Left ventricle myocardium inferior (tissue), 1 donor: ENCODE measurements at places on chromosomes 2 and 18.

DNA sequence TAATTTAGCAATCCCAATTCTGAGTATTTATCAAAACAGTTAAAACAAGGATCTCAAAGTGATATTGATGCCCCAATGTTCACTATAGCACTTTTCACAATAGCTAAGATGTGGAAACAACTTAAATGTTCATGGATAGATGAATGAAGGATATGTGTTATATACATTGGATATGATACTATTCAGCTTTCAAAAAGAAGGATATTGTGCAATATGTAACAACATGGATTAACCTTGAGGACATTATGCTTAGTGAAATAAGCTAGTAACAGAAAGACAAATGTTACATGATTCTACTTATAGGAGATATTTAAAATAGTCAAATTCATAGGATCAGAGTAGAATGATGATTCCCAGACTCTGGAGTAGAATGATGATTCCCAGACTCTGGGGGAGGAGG, 78.0 kb downstream of the INSIG2 start:
- no peak for DNase-seq

GRCh38 chr2:156687715-156688114, 251.5 kb downstream of the GPD2 start:
- no peak for DNase-seq

DNA sequence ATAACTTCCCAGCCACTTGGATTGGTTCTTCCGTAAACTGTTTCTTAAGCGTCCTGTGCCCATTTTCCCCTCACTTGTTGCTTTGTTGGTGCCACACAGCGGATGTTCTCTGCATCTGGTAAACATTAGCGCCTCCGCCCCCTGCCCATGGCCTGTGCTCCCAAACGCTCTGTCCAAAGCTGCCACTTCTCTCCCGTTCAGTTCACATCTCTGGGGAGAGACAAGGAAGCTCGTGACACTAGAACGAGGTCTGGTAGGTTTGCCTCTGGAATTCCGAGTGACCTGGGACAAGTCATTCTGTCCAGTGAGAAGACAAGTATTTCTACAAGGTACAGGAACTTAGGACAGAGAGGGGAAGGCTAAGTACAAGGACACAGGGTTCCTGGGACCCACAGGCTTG, 9.4 kb downstream of the COPS9 start:
- DNase-seq, result no peak

GRCh38 chr2:43078781-43079755, 147.3 kb downstream of the ZFP36L2 start:
- no peak for DNase-seq

DNA sequence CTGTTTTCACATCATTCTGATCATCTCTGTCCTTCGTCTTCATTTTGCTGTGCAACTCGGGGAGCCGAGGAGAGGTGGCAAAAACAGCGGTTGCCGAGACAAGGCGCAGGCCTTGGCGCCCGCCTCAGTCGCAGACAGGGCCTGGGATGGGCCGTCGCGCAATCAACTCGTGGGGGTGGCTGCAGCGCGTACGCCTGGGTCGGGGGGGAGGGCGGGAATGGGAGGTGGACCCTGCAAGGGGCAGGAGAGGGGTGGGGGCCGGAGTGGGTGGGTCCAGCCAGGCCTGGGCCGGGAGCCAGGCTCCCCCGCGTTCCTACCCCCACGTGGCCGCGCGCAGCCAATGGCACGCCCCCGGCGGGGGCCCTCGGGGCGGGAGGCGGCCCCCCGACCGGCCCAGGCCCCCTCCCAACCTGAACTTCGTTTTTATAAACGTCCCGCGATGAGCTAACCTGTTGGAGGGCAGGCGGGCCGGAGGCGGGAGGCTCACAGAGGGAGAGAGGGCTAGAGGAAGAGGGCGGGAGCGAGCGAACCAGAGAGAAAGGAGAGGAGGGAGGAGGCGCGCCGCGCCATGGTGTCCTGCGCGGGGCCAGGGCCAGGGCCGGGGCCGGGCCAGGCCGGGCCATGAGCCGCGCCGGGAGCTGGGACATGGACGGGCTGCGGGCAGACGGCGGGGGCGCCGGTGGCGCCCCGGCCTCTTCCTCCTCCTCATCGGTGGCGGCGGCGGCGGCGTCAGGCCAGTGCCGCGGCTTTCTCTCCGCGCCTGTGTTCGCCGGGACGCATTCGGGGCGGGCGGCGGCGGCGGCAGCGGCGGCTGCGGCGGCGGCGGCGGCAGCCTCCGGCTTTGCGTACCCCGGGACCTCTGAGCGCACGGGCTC, at the start of gene HOXD13:
TSS of gene HOXD13 (plus strand) at position 452 of the 875 bp plus-strand sequence. CDS start at position 622, 170 bp downstream.
- no peak for DNase-seq

GRCh38 chr2:239942871-239943311, 82.3 kb downstream of the NDUFA10 start:
- peak; percentile 1 for DNase-seq

- no peak for DNase-seq
Observed at GRCh38 chr2:194203898-194204297, 1453.1 kb upstream of the SLC39A10 start.

- DNase-seq, result no peak
Observed at GRCh38 chr2:15999596-16000469, 59.5 kb downstream of the MYCN start.

- DNase-seq, result no peak
Observed at GRCh38 chr2:159521272-159521671, 95.1 kb downstream of the BAZ2B start.

DNA sequence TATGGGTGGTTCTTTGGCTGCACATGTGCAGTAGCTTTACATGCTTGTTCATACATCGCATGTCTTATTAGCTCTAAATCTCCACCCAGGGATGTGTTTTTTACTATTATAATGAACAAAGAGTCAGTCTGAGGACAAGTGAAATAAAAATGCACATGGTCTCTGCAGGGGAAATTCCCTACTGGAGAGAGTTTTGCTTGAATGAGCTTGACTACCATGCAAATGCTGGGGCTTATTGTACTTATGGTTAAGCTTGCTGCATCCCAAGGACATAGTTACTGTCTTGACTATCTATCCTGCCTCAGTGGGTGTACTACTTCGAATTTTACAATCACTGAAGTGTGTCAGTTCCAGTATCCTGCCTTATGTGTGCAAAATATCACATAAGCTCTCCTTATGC, 362.7 kb downstream of the TDRD15 start:
- DNase-seq, result no peak

- DNase-seq, result no peak
Observed at GRCh38 chr18:35089382-35089781, 48.2 kb downstream of the MAPRE2 start.

DNA sequence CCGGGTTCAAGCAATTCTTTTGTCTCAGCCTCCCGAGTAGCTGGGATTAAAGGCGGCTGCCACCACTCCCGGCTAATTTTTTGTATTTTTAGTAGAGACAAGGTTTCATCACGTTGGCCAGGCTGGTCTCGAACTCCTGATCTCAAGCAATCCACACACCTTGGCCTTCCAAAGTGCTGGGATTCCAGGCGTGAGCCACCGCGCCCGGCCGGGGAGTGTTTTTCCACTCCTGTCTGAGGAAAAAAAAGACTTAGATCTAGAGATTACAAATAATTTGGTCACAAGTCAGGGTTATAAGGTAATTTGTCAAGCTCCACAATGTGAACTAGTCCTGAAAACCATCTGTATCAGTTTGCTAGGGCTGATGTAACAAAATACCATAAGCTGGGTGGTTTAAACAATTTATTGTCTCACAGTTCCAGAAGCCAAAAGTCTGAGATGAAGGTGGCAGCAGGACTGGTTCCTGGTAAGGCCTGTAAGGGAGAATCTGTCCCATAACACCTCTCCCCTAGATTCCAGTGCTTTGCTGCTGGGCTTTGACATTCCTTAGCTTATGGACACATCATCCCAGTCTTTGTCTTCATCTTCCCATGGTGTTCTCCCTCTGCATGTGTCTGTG, 40.7 kb upstream of the SP3 start:
- no peak for DNase-seq

DNA sequence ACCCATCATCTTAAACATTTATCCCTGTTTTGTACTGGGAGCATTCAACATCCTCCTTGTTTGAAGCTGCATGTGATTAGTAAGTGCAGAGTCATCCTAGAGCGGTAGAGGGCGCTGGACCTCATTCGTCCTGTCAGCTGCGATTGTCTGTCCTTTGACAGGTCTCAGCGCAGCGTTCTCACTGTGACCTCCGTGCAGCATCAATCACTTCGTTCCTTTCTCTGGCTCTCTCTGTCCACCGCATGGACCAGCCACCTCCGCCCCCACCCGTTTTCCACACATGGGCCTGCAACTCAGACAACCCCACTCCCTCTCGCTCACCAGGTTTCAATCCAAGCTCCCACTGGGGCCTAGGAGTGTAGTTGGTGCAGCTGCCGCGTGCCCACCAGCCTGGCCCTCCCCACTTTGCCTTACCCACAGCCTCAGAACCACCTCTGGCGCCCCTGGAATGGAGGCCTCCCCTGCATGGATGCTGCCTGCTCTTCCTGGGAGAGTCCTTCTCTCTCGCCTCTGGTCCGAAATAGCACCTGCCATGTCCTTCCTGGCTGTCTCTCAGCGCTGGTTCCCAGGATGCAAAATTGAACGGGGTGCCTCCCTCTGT, 90.5 kb downstream of the NDUFA10 start:
- DNase-seq, result peak; percentile 64

- no peak for DNase-seq
Observed at GRCh38 chr2:113407446-113408099, 29.9 kb upstream of the ZNG1B start.

GRCh38 chr18:68417166-68417799, 297.6 kb downstream of the TMX3 start:
- no peak for DNase-seq

GRCh38 chr2:235613649-235614048, 119.8 kb downstream of the AGAP1 start:
- DNase-seq, result no peak

DNA sequence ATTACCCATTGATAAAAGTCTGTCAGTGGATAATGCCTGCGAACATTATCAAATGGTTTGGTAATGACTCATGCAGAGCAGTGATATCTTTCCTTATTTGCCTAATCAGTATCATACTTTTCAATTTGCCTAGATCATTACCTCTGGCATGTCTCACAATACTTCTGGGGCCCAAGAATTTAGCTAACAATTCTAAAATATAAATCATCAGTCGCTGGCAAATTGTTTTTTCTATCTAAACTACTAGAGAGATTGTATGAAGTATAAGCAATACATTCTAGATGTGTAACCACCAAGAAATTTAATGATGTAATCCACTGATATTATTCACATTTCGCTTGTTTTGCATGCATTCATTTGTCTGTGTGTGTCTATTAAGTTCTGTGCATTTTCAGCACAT, 191.2 kb upstream of the CDH19 start:
- DNase-seq, result no peak

- no peak for DNase-seq
Observed at GRCh38 chr2:96555146-96555610, 18.6 kb downstream of the ARID5A start.

- DNase-seq, result no peak
Observed at GRCh38 chr18:77560341-77560992, 310.8 kb downstream of the GALR1 start.

DNA sequence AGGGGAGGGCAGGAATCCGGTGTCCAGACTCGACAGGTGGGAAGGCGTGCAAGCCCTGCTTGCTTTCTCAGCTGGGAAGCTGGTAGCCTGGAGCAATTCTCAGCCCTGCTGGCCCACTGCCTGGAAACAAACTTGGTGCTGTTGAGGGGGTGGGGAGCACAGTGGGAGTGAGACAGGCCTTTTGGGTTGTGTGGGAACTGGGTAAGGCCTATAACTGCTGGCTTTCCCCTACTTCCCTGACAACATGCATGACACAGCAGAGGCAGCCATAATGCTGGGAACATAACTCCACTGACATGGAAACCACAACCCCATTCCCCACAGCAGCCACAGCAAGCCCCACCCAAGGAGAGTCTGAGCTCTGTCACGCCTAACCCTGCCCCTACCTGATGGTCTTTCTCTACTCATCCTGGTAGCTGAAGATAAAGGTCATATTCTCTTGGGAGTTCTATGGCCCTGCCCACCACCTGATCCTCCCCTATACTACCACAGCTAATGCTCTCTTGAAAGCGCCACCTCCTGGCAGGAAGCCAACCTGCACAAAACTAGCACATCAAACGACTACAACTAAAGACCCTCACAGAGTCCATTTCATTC, 122.9 kb upstream of the ACVR1C start:
- DNase-seq, result no peak

GRCh38 chr2:77578354-77578753, 56.2 kb upstream of the LRRTM4 start:
- no peak for DNase-seq

GRCh38 chr18:7755753-7756475, 188.8 kb downstream of the PTPRM start:
- no peak for DNase-seq

DNA sequence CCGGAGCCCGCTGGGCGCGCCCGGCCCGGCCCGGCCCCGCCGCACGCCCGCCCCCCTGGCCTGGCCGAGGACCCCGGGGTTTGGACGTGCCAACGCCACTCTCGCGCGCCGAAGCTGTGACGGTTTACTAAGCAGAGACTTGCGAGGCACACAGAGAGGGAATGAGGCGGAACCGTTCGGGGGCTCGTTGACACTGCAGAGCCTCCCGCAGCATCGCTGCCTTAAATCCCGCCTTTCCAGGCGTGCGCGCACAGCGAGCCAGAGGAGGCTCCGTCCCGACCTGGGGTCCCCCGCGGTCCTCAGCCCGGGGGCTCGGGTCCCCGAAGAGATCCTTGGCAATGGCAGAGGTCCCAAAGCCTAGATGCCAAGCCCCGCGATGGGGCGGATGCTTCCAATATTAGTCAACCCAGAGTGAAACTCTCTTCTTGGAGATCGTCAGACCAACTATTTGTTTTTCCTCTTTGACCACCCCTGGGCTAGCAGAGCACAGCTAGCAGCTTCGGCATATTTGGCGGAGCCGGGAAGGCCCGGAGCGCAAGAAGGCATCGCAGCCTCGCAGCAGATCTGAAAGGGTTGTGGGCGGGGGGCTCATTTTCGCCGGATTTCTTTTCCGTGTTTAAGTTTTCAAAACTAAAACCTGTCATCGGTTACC, at the start of gene ZNF385B:
TSS of gene ZNF385B (minus strand) at position 197 of the 652 bp plus-strand sequence.
- DNase-seq, result no peak

GRCh38 chr2:240563951-240564560, 3.9 kb downstream of the DUSP28 start:
- DNase-seq, result no peak

DNA sequence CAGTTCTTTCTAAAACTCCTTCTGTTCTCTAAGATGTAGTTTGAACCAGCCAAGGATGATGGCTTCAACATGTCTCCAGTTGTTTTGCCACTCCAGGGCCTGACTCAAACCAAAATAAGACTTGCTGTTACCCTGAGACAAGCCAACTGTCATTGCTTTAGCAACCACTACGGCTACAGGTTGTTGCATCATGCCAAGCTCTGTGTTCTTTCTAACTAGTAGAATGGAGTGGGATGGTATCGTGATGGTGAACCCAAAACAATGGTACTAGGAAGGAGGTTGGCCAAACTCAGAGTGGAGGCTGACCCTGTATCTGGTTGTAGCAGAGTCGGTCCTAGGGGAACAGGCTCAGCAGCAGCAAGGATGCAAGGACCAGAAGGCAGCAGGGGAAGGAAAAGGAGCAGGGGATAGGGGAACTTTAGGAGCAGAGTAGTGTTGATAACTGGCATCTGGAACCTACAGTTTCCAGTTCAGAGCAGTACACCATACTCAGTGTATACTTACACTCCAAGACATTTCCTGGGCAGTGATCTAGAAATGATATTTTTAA, 51.6 kb downstream of the PDK1 start:
- DNase-seq, result no peak

GRCh38 chr2:240672076-240672700, 10.5 kb downstream of the AQP12B start:
- no peak for DNase-seq
